Stimulated activated CD8-positive, alpha-beta memory T cell treated with anti-CD3 and anti-CD28 coated beads, Interleukin-2, amount 100 ng/mL, for 1 hour (primary cell): ENCODE measurements at places on chromosomes 7 and 10.
A peak's percentile ranks its signal among the peaks of the same experiment; 100 is the strongest.

DNA sequence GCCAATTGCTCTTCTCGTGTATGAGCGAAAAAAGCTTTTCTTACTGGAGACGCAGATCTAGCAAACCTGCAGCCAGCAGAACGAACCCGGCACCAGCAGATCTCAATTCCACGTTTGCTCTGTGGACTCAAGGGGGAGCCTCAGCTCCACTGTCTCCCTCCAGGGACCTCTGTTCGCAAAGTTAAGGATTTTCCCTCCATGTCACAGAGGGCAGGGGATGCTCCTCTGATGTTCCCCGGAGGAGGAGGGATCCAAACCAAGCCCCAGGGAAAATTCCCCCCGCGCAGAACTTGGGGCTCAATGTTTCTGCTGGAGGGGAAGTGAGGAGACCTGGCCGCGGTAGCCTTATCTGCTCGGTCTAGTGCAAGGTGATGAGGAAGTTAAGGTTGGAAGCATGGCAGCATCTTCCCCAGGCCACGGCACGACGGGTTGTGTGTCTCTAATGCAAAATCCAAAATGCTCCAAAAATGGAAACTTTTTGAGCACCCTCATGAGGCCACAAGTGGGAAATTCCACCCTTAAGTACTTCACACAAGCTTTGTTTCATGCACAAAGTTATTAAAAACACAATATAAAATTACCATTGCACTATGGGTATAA, 9.0 kb downstream of the IQCE start:
- no peak for DNase-seq

- no peak for DNase-seq
Measured at GRCh38 chr7:140539461-140539860, 60.2 kb upstream of the MKRN1 start.

- DNase-seq: no peak
Measured at GRCh38 chr7:43364391-43364790, 218.5 kb upstream of the STK17A start.

DNA sequence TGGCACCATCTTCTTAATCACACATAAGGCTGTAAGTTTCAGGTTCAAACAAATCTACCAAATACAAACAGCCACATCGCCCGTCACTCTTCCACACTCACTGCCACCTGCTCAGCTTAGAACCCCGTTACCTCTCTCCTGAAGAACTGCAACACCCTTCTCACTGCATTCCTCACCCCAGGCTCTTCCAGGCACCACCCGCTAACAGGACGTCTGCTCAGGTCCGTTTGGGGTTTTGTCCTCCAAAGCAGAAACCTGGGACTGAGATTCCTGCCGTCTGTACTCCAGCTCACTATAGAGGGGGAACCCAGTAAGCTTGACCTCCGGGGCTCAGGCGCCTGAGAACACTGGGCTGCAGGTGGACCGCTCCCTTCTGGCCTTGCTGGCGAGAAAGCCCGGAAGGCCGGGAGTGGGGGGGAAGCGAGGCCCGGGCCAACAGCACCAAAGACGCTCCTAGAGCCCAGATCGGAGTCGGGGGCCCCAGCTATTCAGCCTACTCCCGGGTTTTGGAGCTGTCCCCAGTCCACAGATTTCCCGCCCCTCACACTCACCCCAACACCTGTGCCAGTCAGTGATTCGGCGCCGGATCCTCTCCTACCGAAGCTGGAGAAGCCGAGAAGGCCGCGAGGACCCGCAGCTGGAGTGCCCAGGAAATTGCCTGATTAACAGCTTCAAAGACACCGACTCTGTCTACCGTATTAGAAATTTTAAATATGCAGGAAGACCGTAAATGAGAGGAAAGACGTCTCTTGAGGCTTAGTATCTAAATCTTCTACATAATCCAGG, at the start of gene AP3M1:
Gene AP3M1, minus strand, starts transcription at position 625 of the 786 bp plus-strand sequence. CDS start 12,449 bp downstream, outside the sequence.
- DNase-seq: peak; percentile 68

DNA sequence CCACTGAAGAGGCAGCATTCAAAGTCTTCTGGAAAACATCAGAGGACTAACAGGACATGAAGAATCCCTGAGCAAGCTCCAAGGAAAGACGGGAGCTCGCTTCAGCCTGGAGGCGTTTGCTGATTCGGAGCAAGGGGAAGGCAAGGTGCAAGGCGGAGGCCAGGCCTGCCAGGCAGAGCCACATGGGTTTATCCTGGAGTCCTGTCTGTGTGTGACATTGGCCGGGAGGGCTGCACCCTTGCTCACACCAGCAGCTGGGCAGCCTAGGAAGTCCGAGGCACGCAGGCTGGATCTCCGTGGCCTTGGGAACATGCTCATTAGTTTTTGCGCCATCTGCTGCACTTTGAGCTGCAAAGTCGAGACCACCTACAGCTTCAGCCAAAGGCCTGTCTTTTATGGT, 22.3 kb upstream of the LARP4B start:
- no peak for DNase-seq

GRCh38 chr10:29386342-29386999, 97.6 kb downstream of the LYZL1 start:
- no peak for DNase-seq
